Effector memory CD4-positive, alpha-beta T cell (primary cell): ENCODE measurements at places on chromosomes 7 and 10.

DNA sequence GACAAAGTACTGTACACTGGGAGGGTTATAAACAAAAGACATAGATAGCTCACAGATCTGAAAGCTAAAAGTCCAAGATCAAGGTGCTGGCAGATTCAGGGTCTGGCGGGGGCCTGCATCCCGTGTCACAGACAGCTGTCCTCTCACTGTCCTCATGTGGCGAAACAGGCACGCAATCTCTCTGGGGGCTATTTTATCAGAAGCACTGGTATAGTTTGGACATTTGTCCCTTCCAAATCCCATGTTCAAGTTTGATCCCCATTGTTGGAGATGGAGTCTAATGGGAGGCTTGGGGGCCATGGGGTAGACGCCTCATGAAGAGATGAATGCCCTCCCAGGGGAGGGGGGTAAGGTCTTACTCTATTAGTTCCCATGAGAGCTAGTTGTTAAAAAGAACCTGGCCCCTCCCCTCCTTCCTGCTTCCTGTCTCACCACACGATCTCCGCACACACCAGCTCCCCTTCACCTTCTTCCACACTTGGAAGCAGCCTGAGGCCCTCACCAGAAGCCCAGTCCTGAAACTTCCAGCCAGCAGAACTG, 72.5 kb upstream of the UCN3 start:
- DNase-seq, result peak; percentile 23

DNA sequence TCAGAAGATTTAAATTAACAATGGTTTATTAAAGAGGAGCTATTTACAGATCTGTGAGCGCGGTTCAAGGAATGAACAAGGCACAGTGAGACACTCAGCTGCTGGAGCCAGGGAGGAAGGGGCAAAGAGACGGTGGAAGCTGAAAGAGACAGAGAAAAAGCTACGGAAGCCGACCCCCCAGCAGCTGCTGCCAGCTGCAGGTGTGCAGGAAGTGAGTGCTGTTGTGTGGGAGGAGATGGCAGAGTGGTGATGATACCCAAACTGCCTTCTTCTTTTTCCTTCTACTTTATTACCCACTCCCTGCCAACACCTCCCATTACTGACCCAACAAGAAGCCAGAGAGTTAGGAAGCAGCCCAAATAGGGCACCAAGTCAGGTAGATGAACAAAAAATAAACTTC, 41.9 kb upstream of the MBL2 start:
- no peak for DNase-seq

GRCh38 chr10:96090463-96090800, 39.7 kb upstream of the ZNF518A start:
- no peak for DNase-seq

GRCh38 chr10:20898866-20899535, 1.9 kb upstream of the NEBL start:
- DNase-seq, result no peak

GRCh38 chr7:2757904-2758672, 70.1 kb downstream of the AMZ1 start:
- DNase-seq, result no peak

DNA sequence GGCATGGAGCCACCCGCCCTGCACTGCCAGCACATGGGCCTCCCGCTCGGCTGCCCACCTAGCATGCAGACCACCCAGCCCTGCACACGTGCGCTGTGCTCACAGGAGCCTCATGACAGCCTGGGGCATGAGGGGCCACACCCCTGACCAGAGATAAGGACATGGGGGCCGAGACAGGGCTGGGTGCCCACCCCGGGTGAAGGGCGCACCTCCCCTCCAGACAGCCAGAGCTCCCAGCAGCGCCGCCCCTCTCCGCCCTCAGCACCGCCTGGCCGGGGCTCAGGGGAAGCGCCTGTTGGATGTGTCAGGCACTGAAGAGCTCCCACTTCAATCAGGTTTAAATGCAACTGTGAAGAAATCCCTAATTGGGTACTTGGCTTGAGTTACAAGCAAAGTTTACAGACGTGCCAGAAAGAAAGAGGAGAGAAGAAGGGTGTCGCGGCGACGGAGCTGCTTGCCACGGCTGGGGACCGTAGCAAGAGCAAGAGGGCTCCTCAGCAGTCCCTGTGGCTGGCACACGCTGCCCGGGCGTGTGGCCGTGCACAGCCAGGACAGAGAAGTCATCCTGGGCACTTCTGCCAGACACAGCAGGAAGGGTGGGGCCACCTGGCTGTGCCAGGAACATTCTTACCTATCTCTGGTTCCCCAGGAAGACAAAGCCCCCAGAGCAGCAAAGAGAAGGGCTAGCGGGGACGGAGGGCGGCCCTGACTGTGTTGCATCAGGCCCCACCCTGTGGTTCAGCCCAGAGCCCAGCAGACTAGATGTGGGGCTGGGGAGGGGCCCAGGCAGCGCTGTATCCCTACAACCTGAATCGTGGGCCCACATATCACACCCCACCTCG, 247.4 kb downstream of the ELFN1 start:
- no peak for DNase-seq

- no peak for DNase-seq
Observed at GRCh38 chr7:47292832-47293309, 289.0 kb downstream of the TNS3 start.

DNA sequence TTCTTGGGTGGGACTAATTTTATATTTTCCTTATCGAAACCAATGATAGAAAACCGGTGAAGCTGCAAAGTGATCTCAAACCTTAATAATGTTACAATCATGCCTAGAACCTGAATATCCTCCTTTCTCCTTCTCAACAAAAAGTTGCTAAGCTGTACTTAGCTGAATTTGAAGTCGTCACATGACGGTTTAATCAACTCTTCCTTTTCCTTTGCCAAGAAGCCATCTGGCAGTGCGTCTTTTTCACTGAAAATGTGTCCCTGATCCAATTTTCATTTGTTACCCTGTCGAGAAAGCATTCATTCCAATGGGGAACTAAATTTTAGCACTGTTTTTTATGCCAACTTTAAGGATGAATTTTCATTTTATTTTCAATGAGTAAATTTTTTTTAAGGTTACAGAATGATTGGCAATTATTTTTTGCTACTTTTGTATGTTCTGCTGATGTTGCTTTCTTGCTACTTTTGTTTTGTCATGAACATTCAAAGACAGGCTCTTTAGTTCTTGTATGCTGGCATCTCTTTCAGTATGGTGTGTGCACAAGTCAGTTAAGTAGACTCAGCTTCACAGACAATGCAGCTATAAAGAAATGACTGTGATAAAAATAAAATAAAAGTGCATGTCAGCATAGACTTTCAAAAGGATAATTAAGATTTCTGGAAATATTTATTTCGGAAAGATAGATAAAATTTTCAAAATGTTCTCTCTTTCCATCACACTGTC, 980.0 kb downstream of the DNAJB9 start:
- no peak for DNase-seq

- no peak for DNase-seq
Observed at GRCh38 chr7:130878785-130879184, 144.8 kb upstream of the KLF14 start.

DNA sequence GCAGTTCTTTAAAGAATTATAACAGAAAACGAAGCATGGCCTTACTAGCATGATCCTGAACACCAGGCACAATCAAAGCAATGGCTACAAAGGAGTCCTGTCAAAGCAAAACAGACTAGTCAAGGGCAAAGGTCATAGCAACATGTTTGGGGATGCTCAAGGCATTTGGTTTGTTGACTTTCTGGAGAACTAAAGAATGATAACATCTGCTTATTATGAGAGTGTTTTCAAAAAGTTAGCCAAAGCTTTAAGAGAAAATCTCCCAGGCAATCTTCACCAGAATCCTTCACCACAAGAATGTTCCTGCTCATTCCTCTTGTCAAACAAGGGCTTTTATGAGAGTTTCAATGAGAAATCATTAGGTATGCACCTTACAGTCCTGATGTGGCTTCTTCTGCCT, 95.1 kb upstream of the CPXM2 start:
- DNase-seq, result no peak

DNA sequence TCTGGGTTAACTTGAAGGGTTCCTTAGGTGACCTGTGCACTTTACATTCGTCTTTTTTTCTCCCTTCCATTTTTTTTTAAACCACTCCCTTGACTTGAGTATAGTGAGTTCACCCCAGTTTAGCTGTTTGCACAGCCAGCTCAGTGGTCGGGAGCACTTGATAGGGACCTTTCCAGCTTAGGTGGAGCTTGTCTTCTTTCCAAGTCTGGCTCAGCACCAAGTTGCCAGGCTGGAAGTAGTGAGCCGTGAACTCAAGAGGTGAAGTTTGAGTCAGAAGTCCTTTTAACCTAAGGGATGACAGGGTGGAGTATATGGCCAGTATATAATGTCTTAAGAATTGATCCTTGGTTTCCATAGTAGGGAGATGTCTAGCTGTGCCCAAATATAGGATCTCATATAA, 7.2 kb downstream of the DNAH11 start:
- no peak for DNase-seq

GRCh38 chr7:44762726-44763522, 14.3 kb downstream of the ZMIZ2 start:
- no peak for DNase-seq

DNA sequence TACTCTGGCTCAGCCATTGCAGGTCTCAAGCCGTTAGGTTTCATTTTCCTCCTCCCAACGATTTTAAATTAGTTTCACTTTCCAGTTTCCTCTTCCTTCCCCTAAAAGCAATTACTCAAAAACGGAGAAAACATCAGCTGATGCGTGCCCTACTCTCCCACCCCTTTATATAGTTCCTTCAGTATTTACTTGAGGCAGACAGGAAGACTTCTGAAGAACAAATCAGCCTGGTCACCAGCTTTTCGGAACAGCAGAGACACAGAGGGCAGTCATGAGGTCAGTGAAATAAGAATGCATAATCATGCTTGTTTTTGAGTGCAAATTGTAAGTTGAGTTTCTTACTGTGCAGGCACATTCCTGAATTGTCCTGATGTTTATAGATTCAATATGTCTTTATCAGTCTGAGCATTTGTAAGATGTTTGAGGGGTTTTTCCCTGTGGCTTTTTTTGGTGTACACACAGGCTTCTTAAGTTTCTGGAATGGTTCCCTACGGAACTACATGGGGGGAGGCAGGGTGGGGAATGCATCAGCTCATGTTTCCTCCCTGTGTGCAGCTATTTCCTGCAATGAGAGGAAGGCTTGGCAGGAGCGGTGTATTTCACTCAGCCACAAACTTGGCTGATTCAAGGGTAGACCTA, at the start of gene IFIT3:
Gene IFIT3 (plus strand): TSS at position 195 of the 639 bp plus-strand sequence. CDS start 77 bp downstream, at position 272.
- DNase-seq, result no peak

- no peak for DNase-seq
Observed at GRCh38 chr7:106561151-106561550, 99.8 kb downstream of the CCDC71L start.

DNA sequence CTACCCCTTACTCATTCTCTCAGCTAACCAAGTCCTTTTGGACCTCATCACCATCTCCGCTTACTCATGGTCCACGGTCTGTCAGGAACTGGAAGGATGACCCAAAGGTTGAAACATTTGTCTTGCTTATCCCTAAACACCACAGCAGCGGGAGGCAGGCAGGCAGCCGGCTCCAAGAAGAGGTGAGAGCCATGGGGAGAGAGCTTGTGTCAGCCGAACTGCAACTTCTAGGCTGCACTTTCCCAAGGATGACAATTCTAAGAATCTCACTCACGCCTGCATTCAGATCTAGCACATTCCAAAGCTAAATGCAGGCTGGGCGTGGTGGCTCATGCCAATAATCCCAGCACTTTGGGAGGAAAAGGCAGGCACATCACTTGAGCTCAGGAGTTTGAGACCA, 86.0 kb downstream of the SPDYE5 start:
- DNase-seq, result no peak

- DNase-seq, result no peak
Observed at GRCh38 chr7:116952635-116953371, 498 bp upstream of the ST7 start.

- no peak for DNase-seq
Observed at GRCh38 chr7:36034020-36034419, 119.0 kb upstream of the EEPD1 start.

- DNase-seq, result no peak
Observed at GRCh38 chr7:30068117-30068516, 39.9 kb downstream of the PLEKHA8 start.

DNA sequence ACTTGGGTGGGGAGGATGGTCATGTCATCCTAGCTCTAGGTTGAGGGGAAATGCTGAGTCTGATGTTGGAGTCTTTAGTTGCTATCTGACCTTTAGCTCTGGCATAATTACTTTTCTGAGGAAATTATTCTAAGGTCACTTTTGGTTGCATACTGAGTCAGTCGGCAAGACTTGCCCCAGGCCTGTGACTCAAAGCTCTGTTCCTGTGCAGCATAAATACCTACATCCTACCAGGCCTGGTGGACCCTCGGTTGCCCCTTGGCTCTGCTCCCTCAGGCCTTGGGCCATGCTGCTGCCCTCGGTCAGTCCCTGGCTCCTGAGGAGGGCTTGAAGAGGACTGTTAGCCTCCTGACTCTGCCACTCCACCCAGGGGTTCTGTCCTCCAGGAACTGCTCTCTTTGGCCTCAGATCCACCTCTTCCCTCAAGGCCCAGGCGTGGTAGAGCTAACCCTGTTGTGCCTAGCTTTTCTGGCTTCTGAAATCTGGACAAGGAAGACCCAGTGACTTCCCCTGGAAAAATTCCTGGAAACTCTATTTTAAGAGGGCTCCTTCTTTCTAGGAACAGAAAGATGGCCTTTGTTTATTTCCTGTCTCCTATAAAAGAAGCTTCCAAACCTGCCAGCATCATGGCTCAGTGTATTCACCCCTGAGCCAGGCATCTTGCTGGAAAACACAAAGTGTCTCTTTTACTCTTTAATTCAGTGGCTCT, 71.2 kb downstream of the TMEM178B start:
- no peak for DNase-seq

DNA sequence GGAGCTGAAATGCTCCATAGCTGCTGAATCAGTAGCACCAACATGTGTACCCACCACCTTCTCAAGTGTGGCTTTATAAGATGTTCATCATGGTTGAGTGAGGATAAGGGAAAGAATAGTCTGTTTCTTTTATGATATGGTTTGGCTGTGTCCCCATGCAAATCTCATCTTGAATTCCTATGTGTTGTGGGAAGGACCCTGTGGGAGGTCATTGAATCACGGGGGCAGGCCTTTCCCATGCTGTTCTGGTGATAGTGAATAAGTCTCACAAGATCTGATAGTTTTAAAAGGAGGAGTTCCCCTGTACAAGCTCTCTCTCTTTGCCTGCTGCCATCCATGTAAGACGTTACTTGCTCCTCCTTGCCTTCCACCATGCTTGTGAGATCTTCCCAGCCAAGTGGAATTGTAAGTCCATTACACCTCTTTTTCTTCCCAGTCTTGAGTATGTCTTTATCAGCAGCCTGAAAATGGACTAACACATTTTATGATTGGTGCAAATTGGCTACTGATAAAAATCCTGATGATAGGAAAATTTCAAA, 799.9 kb downstream of the TNS3 start:
- DNase-seq, result no peak

- no peak for DNase-seq
Observed at GRCh38 chr10:79071396-79071923, 2.7 kb downstream of the ZMIZ1 start.

GRCh38 chr10:25651534-25651933, 282.5 kb upstream of the MYO3A start:
- no peak for DNase-seq

GRCh38 chr7:74043523-74043951, 15.6 kb downstream of the ELN start:
- DNase-seq, result no peak

GRCh38 chr7:127256041-127256725, 3.4 kb upstream of the GRM8 start:
- DNase-seq, result no peak
